Stimulated activated CD4-positive, alpha-beta T cell treated with anti-CD3 and anti-CD28 coated beads, TNF-alpha, amount 100 ng/mL, for 48 hours (primary cell): ENCODE measurements at places on chromosomes 2 and 18.

DNA sequence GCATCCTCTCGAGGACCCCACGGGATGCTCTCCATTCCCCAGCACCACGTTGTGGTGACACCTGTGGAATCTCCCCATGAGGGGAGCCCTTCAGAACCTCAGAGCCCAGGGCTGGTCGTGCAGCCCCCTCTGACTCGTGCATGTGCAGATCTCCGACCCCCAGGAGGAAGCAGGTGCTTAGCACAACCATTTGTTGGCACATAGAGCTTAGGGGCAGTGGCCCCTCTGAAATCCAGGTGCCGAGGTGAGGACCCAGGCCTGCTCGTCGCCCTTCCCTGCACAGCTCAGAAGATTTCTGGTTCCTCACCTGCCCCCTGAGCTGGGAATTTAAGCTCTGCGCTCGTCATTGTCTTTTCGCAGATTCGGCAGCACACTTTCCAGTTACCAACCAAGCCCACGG lies 1.3 kb upstream of the OTOS start:
- no peak for DNase-seq

DNA sequence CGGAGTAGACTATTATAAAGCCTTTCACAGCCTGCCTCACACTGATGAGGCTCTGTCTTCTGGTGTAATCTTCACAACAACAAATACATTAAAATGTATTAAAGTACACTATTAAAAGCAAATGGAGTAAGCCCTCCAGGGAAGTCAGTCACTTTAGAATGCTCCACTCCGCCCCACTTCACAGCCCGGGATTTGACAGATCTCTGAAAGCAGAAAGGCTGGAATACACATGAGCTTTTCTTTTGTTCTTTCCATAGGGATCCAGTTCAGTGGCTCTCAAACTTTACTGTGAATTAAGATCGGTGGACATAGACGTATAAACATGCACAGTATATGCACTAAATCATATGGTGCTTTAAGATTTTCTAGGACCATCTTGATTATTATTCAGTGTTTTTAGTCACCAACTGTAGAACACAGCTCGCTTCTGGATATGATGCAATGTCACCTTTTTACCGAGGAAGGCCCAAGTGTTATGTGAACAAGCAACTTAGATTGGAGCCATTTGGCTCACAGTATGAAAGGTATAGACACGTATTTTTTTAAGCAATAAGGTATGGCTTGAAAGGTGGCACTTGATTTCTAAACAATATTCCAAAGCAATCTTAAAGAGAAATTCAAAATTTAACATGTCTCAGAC lies 151.1 kb downstream of the PRKCE start:
- no peak for DNase-seq

- DNase-seq, result no peak
These were observed 63.1 kb upstream of the TXNDC2 start for GRCh38 chr18:9822587-9823185.

DNA sequence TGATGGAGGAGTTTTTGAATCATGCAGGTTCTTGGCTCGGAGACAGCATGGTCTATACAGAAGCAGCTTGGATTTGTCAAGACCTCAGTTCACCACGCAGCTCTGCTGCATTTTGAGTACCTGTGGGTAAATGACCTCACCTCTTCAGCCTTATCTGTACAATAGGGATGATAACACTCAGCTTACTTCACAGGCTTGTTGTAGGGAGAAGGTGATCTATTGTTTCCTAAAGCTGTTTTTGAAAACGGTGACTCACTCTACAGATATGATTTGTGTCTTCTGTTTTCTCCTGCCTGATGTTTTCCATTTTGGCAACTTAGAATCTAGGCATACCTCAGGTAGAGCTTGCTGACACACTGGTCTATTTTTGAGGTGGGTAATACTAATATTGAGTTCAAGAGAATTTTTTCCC lies 80.3 kb downstream of the FMNL2 start:
- DNase-seq, result no peak

- no peak for DNase-seq
These were observed 778.9 kb downstream of the CCDC85A start for GRCh38 chr2:56962673-56963072.

GRCh38 chr2:146801886-146802285 lies 1042.9 kb upstream of the ACVR2A start:
- DNase-seq, result no peak

GRCh38 chr2:222447131-222447530 lies 22.8 kb downstream of the SGPP2 start:
- no peak for DNase-seq

DNA sequence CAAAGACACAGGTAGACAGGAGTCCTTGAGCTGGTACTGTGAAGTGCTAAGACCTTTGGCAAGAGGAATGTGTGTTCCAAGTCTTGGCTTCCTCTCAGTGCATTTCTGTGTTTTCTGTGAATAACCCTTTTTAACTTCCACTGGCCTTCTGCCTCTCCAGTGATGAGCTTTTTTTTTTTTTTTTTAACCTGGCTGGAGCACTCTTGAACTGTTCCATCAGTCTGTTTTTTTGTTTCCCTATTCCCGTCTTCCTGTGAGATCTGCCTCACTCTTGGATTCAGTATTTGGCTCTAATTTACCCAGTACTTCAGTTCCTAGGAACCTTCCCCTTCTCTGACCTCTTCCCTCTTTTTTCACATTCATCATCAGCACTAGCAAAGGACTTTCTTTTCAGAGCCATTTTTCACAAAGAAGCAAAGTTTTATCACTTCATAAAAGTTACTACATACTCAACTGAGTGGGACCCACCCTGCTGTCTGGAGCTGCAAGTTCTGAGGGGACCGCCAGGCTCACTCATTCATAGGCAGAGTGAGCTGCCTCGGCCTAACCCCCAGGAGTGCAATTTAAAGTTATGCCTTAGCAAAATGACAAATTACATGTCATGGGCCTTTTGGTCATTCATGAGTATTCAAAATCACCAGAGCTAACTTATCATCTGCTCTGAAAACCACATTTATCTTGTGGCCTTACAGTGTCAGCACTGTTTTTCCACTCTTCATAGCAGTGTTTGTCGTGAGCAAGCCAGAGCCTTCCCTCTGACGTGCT lies 126.9 kb upstream of the DAPL1 start:
- no peak for DNase-seq

DNA sequence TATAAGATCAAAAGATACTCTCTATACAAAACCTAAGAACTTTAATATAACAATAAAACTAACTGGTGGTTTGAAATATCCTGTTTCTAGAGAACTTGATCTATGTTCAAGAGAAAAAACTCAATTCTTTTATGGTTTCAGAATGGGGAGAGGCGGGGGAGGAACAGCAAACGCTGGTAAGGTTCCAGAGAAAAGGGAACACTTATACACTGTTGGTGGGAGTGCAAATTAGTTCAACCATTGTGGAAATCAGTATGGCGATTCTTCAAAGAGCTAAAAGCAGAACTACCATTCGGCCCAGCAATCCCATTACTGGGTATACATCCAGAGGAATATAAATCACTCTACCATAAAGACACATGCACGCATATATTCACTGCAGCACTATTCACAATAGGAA lies 17.2 kb downstream of the FAM98A start:
- DNase-seq, result no peak

GRCh38 chr2:143802871-143803650 lies 673.8 kb downstream of the ARHGAP15 start:
- no peak for DNase-seq

- no peak for DNase-seq
These were observed 15.4 kb downstream of the ARHGAP28 start for GRCh38 chr18:6744816-6745455.
